ENCODE measurements at places on chromosomes 4 and X.

DNA sequence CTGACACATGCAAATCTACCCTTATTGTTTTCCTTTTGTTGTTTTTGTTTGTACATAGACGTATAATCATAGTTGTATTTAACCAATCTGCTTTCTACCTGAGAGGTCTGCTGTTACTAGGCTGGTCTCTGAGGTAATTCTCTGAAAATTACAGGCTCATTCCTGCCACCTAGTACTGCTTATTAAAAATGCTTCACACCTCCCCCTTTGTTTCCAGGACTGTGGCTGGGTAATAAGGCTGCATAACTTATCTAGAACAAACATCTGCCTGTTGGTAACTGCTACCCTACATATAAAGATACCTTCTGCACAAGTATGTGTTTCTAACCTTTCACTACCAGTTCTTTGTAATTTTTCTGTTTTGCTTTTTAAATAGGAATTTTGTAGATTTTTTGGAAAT is 34.2 kb downstream of the COX7B2 start:
- no peak for DNase-seq

- DNase-seq: no peak
These were observed 9.8 kb downstream of the GNPDA2 start for GRCh38 chr4:44716597-44716996.

DNA sequence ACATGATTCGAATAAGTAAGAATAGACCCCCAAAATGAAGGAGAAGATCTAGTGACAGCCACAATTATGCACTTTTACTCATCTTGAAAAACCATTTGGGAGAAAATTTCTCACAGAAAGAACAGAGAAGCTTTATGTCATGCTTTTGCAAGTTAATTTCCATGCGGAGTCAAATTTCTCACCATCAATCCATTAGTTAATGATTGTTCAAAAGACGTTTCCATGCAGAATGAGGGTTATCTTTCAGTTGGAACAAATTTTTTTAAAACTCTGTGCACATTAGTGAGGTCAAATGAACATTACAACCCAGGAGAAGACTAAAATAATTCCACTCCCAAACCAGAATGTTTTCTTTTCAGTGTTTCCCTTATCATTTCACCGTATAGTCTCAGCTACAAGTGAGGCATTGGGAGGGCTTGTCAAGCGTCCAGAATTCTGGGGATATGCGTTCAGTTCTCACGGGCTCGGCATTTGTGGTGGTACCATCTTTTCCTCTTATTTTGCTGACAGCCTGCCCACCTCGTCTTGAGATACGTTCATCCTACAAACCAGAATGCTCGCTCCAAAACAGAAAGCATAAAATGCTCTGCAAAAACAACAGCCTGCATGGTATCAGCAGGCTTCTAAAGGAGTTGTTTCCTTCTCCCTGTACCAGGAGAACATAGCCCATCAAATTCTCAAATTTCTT is 130.8 kb upstream of the TBL1X start:
- no peak for DNase-seq

- no peak for DNase-seq
These were observed 27.7 kb upstream of the RPL34 start for GRCh38 chr4:108592674-108592986.

GRCh38 chr4:76514087-76514486 is 79.1 kb downstream of the SHROOM3 start:
- no peak for DNase-seq

DNA sequence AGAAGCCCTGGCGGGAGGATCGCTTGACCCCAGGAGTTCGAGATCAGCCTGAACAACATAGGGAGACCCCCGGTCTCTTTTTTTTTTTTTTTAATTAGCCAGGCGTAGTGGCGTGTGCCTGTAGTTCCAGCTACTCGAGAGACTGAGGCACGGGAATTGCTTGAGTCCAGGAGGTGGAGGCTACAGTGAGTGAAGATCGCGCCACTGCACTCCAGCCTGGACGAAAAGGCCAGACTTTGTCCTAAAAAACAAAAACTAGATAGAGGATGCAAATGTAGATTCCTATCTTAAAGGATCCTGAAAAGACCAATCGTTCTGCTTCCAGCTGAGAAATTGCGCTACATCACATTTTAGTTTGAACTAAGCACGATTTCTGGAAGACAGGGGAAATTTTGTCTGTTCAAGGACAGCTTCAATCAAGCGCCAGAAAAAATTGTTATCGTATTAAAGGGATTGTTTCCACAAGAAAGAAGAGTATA is 627 bp upstream of the HSD17B11 start:
- no peak for DNase-seq
